ENCODE measurements at places on chromosomes 12 and 14. TPM values are rescaled to one million over a fixed set of nuclear protein-coding genes. Genes with fewer than 3 reads are reported as not detected.
A peak's percentile ranks its signal among the peaks of the same experiment; 100 is the strongest.

Gene SLC4A8
- 3.1 TPM for polyA plus RNA-seq

DNA sequence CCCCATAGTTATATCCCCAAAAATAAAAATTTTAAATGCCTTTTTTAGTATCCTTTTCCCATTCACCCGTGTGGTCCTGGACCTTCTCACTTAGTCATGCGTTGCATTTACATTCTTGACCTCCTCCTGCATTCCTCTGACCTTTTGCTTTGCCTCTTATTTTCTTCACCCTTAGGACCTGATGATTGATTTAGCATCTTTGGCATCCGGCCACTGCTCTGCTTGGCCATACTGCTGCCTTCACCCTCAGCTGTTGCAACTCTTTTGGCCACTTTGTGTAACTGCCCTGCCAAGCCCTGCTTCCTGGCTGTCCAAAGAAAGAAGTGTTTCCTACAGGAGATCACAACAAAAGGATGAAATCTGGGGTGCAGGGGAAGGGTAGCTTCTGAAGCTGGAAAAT is 48.8 kb upstream of the SLC38A4 start:
- peak; percentile 17 for DNase-seq

DNA sequence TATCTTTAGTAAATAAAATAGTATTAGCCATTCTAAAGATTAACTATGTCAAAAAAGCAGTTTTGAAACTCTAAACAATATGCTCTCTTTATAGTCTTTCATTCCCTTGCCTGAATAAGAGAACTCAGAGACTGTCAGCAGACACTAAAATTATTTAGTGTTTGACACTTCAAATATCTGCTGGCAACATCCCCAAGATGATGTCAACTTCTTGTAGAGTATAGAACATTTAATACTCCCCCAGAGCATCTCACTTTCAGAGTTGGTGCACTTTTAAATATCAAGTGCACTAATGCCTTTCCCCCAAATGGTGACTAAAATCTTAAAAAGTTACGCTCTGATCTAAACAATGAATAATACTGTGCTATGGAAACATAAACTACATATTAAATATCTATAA is 374.9 kb downstream of the SLC6A15 start:
- DNase-seq, result no peak

Gene ADCY6
- 35.1 TPM for polyA plus RNA-seq

GRCh38 chr12:50533203-50533584 is 28.4 kb downstream of the DIP2B start:
- DNase-seq, result no peak

DNA sequence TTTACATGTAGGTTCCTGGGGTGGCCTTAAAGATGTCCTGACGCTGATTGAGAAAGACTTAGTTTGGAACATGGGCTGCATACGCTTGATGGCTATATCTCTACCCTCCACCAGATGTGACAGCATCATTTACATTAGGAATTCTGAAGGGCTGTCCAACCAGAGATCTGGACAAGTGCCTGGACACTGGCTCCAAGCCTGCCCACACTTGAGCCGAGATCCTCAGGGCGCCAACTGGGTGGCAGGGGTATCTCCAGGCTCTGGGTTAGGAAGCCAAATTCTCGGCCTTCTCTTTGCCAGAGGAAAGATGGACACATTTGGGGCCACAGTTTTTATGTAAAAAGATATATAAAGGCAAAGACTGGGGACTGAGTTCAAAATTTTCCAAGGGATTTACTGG is 246.3 kb downstream of the NTF3 start:
- no peak for DNase-seq

DNA sequence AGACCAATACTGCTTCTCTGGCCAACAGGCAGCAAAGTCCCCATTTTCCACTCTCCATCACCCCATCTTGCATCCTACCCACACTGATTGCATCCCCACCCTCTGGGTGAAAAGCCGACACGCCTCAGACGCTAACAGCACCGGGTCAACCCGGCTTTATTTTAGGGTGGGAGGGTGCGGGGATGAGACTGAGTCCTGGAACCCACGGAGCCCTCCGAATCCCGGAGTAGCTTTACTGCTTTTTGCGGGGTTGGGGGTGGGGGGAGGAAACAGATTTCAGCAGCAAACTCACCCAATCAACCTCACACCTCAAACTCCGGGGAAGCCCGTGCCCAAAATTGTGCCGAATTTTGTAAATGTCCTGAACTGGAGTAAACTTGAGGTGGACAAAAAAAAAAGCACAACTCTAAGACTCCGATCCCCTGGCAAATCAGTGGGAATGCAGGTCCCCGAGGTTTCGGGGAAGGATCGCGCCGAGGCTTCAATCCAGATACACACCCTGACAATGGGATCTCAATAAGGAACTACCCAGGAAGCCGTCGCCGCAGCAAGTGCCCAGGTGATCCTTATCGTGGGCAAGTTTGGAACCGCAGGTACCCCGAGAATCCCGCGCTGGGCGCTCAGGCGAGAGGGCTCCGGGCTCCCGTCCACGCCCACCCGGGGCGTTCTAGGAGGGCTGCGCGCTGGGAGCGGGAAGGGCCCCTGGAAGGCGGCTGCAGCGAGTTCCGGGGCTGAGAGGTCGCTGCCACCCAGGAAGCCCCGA is 1.1 kb downstream of the GCH1 start:
- DNase-seq, result no peak

DNA sequence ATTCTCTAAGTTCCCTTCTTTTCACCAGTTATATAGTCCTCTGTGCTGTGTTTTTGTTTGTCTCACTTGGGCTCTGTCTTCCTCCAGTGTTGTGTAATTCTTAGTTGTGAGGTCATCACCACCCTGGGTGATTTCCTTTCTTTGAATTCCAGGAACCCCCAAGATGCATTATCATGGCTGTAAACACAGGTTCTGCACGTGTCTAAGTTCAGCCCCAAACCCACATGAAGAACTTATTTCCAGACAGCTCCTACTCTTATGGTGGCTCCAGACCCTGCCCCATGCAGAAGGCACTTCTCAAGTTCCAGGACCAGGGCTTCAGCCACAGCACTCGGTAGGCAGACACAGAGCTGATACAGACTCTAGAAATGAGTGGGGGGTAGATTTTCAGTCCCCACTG is 560.5 kb downstream of the BCL11B start:
- no peak for DNase-seq

DNA sequence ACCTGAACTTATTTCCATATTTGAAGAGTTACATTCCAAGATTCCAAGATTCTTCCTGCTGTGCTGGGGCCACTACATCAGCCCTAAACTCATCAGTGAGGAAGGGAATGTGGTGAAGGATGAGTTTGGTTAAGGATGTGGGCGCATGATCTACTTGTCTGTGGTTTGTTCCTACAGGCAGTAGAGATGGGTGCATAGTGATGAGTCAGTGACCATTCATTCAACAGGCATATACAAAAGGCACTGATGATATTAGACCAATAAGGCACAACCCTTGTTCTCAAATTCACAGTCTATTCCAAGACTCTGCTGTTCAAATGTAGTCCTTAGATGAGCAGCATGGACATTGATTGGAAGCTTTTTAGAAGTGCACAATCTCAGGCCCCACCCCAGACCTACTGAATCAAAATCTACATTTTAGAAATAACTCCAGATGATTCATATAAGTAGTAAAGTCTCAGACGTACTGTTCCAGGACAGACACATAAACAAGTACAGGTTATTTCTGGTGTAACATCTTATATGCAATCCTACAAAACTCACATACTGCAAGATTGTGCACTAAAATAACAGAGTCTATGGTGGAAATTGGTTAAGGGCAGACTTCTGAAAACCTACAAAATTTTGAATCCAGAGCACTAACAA is 47.7 kb upstream of the MAP3K9 start:
- peak; percentile 96 for DNase-seq

Measured in IMR-90 (cell line).